ENCODE measurements at places on chromosomes 7 and 10.

DNA sequence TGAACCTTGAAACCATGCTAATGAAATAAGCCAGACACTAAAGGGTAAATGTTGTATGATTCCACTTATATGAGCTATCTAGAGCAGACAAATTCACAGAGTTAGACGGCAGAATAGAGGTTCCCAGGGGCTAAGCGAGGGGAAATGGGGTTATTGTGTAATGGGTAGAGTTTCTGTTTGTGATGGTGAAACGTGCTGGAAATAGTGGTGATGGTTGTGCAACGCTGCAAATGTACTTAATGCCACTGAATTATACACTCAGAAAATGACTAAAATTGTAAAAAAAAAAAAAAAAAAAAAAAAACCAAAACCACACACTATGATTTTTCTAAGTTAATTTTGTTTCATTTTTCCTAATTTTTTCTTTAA lies 30.0 kb downstream of the SFXN4 start:
- DNase-seq, result no peak

DNA sequence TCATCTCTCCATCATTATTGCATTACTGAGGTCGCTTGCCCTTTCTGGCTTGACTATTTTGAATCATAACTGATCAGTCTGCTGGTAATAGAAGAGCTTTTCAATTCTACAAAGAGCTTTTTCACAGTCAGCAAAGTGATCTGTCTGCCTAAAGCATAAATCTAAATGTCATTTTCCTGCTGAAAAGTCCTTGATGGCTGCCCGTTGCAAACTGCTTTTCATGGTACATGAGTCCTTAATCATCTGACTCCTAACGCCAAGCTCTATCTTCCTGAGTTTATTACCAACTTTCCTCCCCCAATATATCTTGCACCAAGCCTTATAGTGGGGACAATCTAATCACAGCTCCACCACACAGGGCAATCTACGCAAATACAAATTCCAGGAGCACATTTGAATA lies 39.8 kb downstream of the THSD7A start:
- no peak for DNase-seq

- DNase-seq, result no peak
Measured at GRCh38 chr10:42998481-42999384, 78.1 kb upstream of the RET start.

DNA sequence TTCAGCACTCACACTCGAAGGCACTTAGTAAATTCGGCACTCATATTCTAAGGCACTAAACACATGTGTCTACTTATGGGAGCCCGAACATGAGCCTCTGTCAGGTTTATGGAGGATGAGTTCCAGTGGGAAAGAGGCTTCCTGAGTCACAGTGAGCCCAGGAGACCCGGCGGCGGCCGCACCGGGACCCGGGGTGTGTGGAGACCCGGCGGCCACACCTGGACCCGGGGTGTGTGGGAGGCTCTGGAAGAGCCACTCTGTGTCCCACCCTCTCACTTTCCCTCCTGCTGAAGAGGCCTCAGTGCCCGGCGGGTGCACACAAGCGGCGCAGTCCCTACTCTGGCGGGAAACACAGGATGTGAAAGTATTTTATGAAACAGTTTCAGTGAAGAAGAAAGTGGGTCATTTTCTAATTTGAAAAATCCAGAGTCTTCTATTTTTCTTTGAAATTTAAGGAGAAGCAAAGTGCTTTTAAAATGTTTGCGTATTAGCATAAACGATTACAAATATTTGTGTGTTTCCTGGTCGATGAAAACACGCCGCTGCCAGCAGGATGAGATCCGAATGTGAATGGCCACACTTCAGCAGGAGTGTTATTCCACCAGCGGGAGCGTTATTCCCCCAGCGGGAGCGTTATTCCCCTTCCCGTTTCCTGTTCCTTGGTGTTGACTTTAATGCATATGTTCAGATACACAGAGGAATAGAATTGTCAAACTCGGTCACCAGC lies 625.1 kb downstream of the DNAJB6 start:
- DNase-seq, result no peak

GRCh38 chr10:121539786-121540185 lies 58.5 kb downstream of the FGFR2 start:
- no peak for DNase-seq

GRCh38 chr10:68878496-68878895 lies 22.6 kb upstream of the DDX50 start:
- no peak for DNase-seq

- DNase-seq, result no peak
Measured at GRCh38 chr10:70500812-70501301, 22.3 kb downstream of the PALD1 start.

DNA sequence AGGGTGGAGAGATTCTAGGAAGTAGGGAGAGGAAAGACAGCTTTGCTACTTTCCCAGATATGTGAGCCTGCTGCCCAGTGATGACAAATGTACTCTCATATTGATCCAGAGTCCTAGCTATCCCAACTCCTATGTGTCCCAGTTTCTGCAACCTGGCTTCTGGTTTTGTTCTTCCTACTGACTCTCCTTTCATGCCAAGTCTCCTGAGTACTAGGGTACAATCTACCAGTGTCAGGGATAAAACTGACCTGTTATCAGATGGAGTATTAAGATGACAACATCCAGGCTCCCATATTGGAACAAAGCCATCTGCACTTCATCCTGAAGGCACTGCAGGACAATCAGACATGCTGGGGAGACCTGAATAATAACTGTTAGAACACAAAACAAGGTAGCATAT lies 233.7 kb upstream of the PHYHIPL start:
- DNase-seq, result no peak

GRCh38 chr7:107506674-107507339 lies 37.0 kb downstream of the GPR22 start:
- no peak for DNase-seq

DNA sequence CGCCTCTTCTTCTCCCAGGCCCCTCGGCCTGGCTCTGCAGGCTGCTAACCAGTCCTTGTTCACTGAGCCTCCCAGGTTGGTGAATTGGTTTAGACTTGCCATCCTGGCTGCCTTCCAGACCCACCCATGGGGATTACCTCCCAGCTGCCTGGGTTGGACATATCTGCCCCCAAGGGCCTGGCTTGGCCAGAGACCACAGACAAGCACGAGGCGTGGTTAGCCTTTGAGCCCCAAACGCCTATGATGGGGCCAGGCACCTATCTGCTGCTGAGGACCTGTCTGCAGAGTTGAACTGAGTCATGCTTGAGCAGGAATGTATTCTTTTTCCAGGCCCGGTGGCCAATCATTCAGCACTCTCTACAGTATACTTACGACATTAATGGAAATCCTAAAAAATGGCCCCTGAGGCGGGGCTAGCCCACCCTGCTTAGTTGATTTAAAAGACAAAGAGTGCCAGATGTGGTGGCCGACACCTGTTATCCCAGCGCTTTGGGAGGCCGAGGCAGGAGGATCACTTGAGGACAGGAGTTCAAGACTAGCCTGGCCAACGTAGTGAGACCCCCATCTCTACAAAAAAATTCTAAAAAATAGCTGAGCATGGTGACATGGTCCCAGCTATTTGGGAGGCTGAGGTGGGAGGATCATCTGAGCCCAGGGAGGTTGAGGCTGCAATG lies 361.5 kb downstream of the FRMD4A start:
- DNase-seq, result no peak

DNA sequence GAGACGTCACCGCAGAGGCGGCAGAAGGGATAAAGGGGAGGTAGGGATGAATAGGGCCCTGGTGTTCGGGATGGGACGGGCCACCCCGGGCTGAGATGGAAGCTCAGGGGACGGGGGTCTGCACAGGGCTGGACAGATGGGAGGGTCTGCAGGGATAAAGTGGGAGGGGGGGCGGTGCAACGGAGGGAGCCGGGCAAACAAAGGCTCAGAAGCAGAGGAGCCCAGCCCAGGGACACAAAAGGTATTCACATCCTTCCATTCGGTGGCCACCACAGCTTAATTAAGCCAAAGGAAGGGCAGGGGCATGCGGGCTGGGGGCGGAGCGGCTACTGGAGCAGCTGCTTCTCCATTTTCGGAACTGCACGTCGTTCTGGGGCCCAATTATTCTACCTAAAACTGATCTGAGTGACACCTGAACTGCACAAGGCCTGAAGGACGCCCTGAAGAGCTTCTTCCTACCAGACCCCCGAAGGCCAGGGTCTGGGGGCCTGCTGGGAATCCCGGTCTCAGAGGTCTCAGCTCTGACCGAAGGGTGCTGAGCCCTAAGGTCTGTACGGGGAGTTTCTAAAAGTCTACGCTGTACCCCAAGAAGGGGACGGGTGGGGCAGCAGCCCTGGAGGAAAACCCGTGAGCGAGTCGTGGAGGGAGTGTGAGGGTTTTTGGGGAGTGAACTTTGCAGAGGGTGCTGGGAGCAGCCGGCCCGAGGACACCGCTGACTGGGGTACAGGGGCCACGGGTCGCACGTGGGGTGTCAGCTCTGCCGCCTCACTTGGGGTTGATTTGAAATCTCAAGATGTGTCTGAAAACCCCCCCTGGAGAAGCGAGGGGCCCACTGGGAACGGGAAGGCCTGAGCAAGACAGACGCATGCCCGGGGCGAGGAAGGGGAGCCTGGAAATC lies 334.8 kb downstream of the DNAJB6 start:
- no peak for DNase-seq

DNA sequence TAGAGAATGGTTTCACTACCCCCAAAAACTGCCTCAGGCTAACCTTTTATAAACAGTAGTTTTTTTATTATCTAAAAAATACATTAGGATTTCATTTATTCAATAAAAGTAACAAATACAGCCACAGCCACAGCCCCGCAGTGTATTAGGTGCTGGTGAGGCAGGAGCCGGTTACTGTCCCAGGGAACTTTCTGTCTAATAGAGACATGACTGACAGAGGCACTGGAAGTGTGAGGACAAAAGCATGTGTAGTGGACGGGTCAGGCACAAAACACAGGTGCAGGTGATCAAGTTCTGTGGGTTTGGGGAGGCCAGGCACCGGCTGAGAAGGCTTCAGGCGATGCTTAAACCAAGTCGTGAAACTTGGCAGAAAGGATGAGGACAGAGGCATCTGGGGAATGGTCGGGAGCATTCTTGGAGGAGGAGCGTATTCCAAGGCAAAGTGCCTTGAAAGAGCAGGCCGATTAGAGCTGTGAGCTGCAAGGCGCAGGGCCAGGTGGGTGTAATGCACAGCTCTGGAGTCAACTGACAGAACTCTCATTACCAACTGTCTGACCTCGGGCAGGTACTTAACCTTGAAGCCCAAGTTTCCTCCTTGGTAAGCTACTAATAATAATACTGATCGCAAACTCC lies 138.2 kb downstream of the USP6NL start:
- no peak for DNase-seq

DNA sequence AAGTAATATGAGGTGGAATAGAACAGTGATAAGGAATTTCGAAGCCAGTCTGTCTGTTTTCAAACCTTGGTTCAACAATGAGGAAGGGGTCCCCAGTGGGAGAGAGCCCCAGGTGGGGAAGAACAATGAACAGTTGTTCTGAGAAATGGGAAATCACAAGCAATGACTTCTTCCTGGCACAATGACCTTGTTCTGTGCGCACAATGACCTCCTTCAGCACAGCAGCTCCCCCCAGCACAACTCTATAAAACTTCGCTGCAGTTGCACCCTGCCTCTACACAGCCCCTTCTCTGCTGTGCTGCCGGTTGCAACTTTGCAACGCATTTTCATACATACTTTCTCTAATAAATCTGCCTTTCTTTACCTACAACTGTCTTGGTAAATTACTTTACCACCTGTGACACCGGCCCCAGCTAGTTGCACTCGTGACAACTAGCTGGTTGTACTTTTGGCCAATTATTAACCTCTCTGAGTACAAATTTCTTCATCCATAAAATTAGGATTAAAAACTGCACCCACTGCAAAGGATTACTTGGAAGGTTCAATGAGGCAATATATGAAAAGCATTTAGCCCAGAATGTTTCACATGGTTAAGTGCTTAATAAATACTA lies 40.5 kb downstream of the ASB4 start:
- DNase-seq, result no peak

GRCh38 chr7:46881507-46882127 lies 700.3 kb downstream of the TNS3 start:
- no peak for DNase-seq

DNA sequence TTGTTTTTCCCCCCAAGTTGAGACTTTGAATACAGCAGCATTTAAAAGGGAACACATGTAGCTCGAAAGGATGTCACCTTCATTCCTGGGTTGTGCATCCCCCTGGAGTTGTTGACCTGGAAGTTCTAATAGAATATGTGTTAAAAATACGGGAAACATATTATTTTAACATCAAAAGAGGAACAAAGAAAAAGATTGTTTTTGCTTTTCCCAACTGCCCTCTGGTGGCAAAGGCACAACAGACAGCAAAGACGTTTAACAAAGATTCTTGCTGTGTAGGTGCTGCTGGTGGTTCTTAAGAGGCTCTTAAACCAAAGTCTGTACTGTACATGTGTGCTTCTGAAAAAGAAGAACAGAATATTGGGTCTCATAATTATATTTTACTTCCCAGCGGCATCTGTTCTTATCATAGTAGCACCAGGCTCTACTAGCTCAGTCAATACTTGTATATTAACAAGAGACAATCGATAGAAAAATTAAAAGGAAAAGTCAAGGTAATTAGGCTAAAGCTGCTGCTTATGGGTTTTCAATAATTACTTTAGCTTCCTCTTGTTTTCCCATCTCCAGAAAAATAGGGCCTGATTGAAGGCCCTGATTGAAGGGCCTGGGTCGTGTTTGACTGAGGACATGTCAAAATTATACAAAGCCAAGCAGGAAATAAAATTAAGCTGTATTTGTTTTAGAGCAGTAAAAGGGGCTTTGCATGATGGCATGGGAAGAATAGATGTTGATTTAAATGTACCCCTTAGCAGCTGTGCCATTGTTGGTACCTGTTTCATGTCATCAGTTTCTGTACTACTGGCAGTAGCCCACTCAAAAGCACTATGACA lies 384.2 kb upstream of the LRGUK start:
- no peak for DNase-seq

DNA sequence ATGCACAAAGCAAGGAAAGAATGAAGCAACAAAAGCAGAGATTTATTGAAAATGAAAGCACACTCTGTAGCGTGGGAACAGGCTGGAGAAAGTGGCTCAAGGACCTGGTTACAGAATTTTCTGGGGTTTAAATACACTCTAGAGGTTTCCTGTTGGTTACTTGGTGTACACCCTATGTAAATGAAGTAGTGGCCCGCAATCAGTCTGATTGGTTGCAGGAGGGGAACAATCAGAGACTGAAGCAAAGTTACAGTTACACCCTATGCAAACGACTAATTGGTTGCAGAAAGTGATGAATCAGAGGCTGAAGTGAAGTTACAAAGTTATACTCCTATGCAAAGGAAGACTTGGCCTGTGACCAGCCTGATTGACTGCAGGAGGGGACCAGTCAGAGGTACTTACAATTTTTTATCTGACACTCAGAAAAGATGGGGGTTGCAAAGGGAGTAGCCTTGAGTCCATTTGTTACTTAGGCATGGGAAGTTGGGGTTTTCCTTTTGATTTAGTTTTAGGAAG lies 3.6 kb upstream of the MTPN start:
- peak; percentile 11 for DNase-seq

DNA sequence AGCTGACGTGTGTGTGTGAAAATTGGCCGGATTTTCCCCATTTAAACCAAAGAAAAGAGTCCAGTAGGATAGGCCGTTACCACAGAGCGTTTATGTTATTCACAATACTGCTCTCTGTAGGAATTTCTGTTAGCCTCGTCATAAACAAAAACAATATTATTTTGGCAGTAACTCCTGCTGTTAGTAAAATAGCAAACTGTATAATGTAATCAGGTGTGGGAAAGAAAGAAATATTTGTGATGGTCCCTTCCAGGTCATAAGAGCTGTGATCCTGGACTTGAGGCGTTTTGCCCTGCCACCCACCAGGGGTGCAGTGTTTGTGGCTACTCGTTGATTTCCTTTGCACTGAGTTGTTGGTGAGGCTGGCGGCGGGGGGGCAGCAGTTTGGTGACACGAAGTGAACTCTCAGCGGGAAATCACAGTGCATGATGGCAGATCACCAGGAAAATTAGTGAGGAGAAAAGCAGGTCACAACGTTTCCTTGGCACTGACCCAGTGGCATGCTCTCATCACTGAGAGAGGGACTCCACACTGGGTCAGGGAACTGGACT lies 2.8 kb downstream of the EEPD1 start:
- no peak for DNase-seq
